ENCODE measurements at places on chromosomes 16 and 17.

- peak overlapping the region; percentile 42 for H3K27ac ChIP-seq
- H3K27me3 ChIP-seq = no peaks in the 10 kb centered on the region
- H3K4me3 ChIP-seq = no peak overlapping the region
- DNase-seq = no peak
- no peaks in the 10 kb centered on the region for H3K36me3 ChIP-seq
- H3K4me1 ChIP-seq = peaks cover 13% of the 10 kb centered on the region
These were observed 26.4 kb downstream of the TMEM235 start for GRCh38 chr17:78257810-78258322.

GRCh38 chr16:15031179-15031578, 24.7 kb downstream of the NTAN1 start:
- H3K4me3 ChIP-seq = no peak overlapping the region
- H3K36me3 ChIP-seq = peaks cover 66% of the 10 kb centered on the region
- no peak for DNase-seq
- no peaks in the 10 kb centered on the region for H3K27me3 ChIP-seq

GRCh38 chr17:1033503-1033902, 36.6 kb downstream of the TIMM22 start:
- H3K4me3 ChIP-seq = no peak overlapping the region
- H3K27me3 ChIP-seq = no peaks in the 10 kb centered on the region
- DNase-seq = no peak
- H3K4me1 ChIP-seq = peaks cover 30% of the 10 kb centered on the region

GRCh38 chr17:45345246-45345553, 28.4 kb upstream of the MAP3K14 start:
- peaks cover 34% of the 10 kb centered on the region for H3K4me1 ChIP-seq
- no peaks in the 10 kb centered on the region for H3K27me3 ChIP-seq
- no peaks in the 10 kb centered on the region for H3K36me3 ChIP-seq
- peak overlapping the region; percentile 39 for H3K27ac ChIP-seq

DNA sequence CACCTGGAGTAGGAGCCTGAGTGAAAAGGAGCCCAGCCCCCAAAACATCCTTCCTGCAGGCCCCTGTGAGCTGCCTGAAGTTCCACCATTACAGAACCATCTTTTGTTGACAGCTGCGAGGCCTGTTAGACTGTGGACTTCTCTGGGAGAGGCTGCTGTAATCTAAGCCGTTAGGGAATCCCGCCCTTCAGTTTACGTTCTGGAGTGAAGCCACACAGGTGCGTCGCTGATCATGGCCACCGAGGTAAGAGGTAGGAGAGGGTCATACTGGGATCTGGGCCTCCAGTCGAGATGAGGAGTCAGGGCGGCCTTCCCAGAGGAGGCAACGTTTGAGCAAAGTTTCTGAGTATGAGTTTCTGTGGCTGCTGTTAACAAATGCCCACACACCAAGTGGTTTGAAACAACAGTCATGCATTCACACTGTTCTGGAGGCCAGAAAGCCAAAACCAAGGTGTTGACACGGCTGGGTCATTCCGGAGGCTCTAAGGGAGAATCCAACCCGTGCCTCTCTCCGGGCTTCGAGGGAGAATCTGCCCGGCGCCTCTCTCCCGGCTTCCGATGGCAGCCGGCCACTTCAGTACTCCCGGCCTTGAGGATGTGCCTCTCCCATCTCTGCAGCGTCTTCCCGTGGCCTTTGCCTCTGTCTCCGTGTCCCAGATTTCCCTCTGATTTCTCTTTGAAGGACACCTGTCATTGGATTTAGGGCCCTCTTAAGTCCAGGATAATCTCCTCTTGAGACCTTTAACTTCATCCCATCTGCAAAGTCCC, 26.6 kb upstream of the ATP2C2 start:
- no peak overlapping the region for H3K27ac ChIP-seq
- DNase-seq = no peak
- H3K4me1 ChIP-seq = no peaks in the 10 kb centered on the region
- H3K4me3 ChIP-seq = no peak overlapping the region
- no peaks in the 10 kb centered on the region for H3K36me3 ChIP-seq
- H3K27me3 ChIP-seq = peaks cover 31% of the 10 kb centered on the region

GRCh38 chr17:74892013-74892841, 1.2 kb downstream of the FADS6 start:
- DNase-seq = no peak
- peaks cover 3% of the 10 kb centered on the region for H3K4me1 ChIP-seq
- H3K27me3 ChIP-seq = peaks cover 70% of the 10 kb centered on the region
- H3K27ac ChIP-seq = no peak overlapping the region
- no peak overlapping the region for H3K4me3 ChIP-seq
- no peaks in the 10 kb centered on the region for H3K36me3 ChIP-seq

- no peak overlapping the region for H3K27ac ChIP-seq
- no peak overlapping the region for H3K4me3 ChIP-seq
- no peak for DNase-seq
- no peaks in the 10 kb centered on the region for H3K27me3 ChIP-seq
- H3K36me3 ChIP-seq = no peaks in the 10 kb centered on the region
These were observed 74.8 kb upstream of the SMURF2 start for GRCh38 chr17:64736804-64737492.

GRCh38 chr16:69187446-69188235, 677 bp downstream of the SNTB2 start:
- H3K27ac ChIP-seq = peak overlapping the region; percentile 78
- peaks cover 4% of the 10 kb centered on the region for H3K36me3 ChIP-seq
- no peaks in the 10 kb centered on the region for H3K27me3 ChIP-seq
- peak overlapping the region; percentile 79 for H3K4me3 ChIP-seq

- H3K36me3 ChIP-seq = peaks cover 3% of the 10 kb centered on the region
- H3K27ac ChIP-seq = peak overlapping the region; percentile 18
- DNase-seq = no peak
- no peaks in the 10 kb centered on the region for H3K27me3 ChIP-seq
- no peak overlapping the region for H3K4me3 ChIP-seq
These were observed 17.2 kb downstream of the CMIP start for GRCh38 chr16:81461766-81462165.

GRCh38 chr17:27449541-27449940, 6.7 kb upstream of the KSR1 start:
- no peaks in the 10 kb centered on the region for H3K36me3 ChIP-seq
- no peak overlapping the region for H3K4me3 ChIP-seq

DNA sequence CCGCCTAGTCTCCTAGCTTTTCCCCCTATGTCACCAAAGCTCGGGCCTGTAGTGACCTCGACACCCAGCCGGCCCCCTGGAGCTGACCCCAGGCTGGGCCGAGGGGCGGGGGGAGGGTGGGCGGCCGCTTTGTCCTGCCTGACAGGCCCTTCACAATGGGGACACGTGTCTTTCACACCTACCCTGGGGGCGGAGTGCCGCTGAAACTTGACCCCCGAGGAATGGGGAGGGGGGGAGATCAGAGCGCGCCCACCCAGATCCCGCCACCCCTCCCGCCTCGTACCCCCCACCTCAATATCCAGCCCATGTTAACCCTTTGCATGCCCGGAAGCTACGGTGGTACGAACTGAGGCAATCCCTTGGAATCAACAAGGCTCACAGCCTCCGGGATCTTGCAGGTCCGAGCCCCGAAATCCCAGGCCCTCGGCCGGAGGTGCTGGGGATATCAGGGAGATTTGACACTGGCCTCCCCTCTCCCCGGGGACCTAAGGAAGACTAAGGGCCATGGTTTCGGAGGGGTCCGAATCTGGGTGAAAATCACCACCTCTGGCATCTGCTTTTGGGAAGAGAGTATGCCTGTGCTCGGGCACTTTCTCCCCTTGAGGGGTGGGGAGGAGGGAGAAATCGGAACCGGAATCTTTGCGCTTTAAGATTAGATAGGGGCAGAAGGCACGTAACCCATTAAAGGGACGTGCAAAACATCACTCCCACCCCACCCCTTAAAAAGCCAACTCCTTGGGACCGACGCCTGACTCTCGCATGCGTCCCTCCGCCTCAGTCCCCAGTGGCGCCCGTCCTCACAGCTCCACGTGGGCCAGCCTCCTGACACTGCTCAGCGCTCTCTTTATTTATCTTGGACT, 2.6 kb downstream of the NOG start:
- peaks cover 47% of the 10 kb centered on the region for H3K27me3 ChIP-seq
- no peaks in the 10 kb centered on the region for H3K36me3 ChIP-seq
- peaks cover 32% of the 10 kb centered on the region for H3K4me1 ChIP-seq
- no peak for DNase-seq

GRCh38 chr17:12605222-12605621, 60.5 kb upstream of the MYOCD start:
- no peak for DNase-seq
- no peak overlapping the region for H3K27ac ChIP-seq
- H3K4me3 ChIP-seq = no peak overlapping the region
- H3K27me3 ChIP-seq = no peaks in the 10 kb centered on the region
- H3K36me3 ChIP-seq = no peaks in the 10 kb centered on the region

DNA sequence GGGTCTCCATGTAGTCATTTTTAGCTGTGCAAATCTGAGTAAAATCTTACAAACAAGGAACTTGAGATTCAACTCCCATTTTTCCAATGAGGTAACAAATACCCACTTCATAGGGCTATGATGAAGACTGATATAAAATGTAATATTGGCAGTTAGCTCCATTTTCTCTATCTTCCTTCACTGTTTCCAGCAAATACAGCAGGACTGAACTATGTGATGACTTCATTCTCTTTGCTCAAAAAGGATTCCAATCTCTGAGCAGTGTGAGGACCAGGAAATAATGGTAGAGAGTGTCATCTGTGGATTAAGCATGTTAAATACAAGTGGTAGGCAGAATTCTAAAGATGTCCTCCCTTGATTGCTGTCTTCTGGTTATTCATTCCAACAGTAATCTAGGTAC, 18.3 kb downstream of the RND2 start:
- H3K27me3 ChIP-seq = no peaks in the 10 kb centered on the region
- no peaks in the 10 kb centered on the region for H3K4me1 ChIP-seq
- H3K36me3 ChIP-seq = no peaks in the 10 kb centered on the region
- no peak overlapping the region for H3K4me3 ChIP-seq
- no peak for DNase-seq

- H3K36me3 ChIP-seq = peaks cover 14% of the 10 kb centered on the region
- no peaks in the 10 kb centered on the region for H3K27me3 ChIP-seq
- no peak overlapping the region for H3K4me3 ChIP-seq
- DNase-seq = no peak
These were observed 75.4 kb upstream of the ZNF750 start for GRCh38 chr17:82915010-82915756.
